ENCODE measurements at places on chromosomes 13 and 19. TPM values are rescaled to one million over a fixed set of nuclear protein-coding genes. Genes with fewer than 3 reads are reported as not detected.

GRCh38 chr13:38348861-38349389 lies 726 bp upstream of the UFM1 start:
- peak; percentile 61 for ATAC-seq

Gene JAK3
- 2.0 TPM for total RNA-seq

Gene MAMSTR
- total RNA-seq = 0.56 TPM

GRCh38 chr13:38135592-38135991 lies 214.1 kb upstream of the UFM1 start:
- no peak for ATAC-seq

- no peak for ATAC-seq
These were observed 108.5 kb downstream of the STK24 start for GRCh38 chr13:98468361-98468760.

DNA sequence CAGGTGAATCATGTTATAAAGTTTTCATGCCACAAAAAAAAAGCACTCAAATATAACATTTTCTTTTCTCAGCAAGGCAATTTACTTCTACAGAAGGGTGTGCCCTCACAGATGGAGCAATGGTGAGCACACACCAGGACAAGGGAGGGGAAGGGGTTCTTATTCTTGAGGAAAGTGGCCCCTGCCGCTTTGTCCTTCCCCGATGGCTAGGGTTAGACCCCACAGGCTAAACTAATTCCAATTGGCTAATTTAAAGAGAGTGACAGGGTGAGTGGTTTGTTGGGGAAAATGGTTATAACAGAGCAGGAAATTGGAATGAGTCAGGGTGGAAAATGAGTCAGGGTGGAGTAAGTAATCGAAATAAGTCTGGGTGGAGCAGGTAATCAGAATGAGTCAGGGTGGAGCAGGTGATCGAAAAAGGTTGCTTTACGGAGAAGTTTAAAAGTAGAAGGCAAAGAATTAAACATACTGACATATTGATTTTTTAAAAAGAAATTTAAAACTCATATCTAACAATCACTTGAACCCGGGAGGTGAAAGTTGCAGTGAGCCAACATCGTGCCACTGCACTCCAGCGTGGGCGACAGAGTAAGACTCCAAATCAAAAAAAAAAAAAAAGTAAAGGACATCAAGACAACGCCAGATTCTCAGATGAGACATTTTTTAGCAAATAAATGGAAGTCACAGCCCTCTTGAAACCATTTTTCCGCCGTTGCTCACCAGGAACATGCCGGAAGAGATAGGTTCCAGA lies 813 bp downstream of the ZNF562 start:
- ATAC-seq = peak; percentile 64

- ATAC-seq = peak; percentile 82
These were observed 19.0 kb downstream of the MRPS12 start for GRCh38 chr19:38949580-38950367.

DNA sequence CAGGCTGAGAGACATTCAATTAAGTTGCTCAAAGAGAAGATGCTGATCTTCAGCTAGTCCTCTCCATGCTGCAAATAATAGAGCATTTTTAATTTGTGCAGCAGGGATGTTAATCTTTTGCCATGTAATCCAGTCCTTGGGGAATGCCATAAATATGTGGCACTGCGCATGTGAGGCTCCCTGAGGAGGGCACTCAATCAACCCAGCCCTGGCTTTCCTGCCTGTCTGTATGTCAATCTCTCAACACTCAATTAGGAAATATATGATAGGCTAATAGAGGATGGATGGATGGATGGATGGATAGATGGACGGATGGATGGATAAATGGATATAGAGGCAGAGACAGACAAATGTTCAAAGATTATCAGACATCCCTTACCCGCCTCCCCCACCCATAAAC lies 31.6 kb upstream of the POP4 start:
- ATAC-seq = no peak

DNA sequence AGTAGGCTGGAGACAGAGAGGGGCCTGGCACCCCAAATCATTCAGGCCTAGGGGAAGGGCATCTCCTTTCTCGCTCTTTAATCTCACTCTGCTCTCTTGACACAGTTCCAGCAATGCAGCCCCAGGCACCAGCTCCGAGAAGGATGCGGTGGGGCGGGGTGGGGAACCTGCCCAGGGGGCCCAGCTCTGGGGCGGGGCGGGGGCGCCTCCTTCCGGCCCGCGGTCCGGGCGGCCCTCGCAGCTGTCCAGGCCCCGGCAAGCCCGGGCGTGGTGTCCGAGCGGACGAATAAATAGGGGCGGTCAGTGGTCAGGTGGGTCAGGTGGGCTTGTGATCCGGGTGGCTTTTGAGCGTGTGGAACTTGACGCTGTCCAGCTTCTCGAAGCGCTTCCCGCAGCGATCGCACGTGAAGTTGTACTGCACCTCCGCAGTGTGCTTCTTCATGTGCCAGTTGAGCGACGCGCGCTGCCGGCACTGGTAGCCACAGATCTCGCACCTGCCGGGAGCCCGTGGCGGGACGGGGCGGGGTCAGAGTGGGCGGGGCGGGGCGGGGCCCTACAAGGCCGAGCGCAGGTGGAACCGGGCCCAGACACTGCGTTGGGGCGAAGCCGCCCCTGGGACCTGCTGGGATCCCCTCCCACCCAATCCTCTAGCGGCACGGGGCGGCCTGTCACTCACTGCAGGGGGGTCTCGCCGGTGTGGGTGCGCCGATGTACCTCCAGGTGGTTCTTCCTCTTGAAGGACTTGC lies 2.7 kb upstream of the ELAVL3 start:
- ATAC-seq = no peak

DNA sequence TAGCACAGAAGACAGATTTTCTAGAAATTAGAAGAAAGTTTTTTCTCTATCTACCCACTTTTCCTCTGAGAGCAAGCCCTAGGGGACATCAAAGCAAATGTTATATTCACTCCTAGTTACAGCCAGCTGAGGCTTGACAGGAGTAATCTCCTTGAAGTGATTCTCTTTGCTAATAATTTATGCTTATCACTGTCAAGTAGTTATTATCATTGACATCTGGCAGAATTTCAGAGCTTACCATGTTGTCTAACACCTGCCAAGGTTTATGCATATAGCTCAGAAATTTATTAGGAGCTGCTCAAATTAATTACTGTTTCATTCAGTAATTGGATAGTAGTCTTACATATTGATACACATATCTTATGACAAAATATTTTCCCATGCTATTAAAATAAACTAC lies 465.9 kb upstream of the ATXN8OS start:
- ATAC-seq = no peak

DNA sequence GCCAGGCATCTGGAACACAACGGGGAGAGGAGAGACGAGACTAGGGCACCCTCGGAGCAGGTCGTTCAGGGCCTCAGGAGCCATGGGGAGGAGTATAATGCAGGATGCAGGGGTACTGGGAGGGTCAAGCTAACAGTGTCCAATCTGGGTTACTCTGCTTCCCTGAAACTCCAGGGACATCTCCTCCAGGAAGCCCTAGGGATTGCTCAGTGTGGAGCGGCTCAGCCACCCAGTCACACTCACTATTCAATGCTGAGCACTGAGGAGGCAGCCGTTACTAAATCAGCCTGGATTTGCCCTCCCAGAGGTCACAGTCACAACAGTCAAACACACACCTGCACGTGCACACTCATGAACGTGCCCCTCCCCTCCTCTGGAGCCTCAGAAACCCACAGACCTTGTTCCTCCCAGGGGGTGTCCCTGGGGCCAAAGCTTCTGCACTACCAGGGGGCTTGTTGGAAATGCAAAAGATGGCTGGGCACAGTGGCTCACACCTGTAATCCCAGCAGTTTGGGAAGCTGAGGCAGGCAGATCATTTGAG lies 6.9 kb upstream of the FOSB start:
- ATAC-seq = no peak

Gene GPR12
- total RNA-seq = 0.16 TPM

DNA sequence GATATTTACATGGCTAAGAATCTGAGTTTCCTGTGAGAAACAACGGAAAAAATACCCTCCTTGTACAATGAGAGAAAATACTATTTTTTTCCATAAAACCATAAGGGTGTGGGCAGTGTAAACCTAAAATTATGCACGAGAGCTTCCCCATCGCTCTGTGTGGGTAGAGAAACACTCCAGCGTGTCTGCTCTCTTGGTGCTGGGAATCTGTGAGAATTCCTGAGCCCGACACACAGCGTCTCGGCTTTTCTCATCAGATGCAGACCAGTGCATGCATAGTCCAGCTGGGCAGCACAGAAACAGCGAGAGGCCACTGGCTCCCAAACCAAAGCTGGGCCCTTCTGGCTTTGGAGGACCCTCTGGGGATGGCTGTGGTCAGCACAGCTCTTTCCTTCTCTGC lies 12.0 kb downstream of the PLPP2 start:
- ATAC-seq = no peak

GRCh38 chr13:102191951-102192502 lies 209.8 kb downstream of the FGF14 start:
- no peak for ATAC-seq

Gene LILRB4
- 0.48 TPM for total RNA-seq

GRCh38 chr19:31913103-31913661 lies 432.2 kb upstream of the ZNF507 start:
- ATAC-seq = no peak

GRCh38 chr19:40412866-40413265 lies 312 bp downstream of the PRX start:
- ATAC-seq = no peak

DNA sequence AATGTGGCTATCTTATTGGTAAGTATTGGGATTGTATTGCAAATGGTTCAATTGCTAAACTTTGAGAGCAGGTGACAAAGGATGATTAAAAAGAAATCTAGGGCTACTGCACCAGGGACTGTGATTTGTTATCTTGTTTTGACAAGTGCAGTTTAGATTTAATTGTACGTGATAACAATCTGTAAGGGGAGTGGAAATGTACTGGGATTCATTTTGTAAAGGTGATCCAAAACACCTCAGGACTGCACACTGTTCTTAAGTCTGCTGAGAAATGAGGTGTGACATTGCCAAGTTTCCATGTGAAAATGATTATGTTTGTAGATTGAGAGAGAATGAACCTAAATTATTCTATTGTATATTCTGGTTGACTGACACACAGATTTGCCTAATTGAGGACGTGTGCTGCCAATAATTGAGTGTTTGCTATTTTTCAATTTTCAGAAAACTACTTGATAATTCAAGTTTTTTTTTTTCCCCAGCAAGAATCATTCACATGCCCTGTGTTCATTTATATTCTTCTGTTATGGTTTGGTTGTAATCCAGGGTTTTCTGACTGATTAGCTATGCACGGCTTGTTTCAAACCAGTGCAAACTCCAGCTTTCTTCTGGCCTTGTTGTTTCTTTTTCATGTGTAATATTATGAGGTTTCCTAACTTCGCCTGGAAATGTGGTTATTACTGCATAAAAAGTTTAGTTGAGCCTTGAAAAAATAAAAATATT lies 308.0 kb downstream of the OLFM4 start:
- ATAC-seq = no peak

- no peak for ATAC-seq
These were observed 82.8 kb downstream of the FRY start for GRCh38 chr13:32114284-32114950.

Gene TUBA3C
- total RNA-seq = not detected

DNA sequence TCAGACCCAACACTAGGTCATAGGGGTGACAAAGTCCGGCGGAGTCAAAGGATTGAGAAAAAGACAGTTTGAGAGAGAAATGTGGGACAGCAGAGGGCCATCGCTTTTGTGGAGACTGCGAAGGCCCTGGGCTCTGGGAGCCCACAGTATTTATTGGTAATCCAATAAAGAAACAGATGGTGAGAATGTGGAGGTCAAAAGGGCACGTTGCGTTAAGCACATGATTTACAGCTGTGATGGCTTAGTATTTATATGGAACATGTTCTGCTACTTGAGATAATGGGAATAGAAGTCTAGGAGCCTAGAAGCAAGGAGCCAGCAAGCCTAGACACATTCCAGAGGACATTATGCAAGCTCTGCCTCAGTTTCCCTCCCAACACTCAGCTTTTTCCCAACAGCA lies 2521.1 kb downstream of the PCDH9 start:
- ATAC-seq = no peak

- no peak for ATAC-seq
These were observed 28.1 kb downstream of the BRD4 start for GRCh38 chr19:15304140-15304705.

Gene ZFP14
- total RNA-seq = 1.2 TPM

- no peak for ATAC-seq
These were observed 34.4 kb downstream of the KLF2 start for GRCh38 chr19:16359074-16359473.

GRCh38 chr13:30158774-30159445 lies 148.4 kb downstream of the KATNAL1 start:
- peak; percentile 52 for ATAC-seq

GRCh38 chr13:71727662-71728061 lies 139.3 kb downstream of the DACH1 start:
- no peak for ATAC-seq

GRCh38 chr19:10368101-10368803 lies 12.1 kb downstream of the TYK2 start:
- ATAC-seq = no peak

DNA sequence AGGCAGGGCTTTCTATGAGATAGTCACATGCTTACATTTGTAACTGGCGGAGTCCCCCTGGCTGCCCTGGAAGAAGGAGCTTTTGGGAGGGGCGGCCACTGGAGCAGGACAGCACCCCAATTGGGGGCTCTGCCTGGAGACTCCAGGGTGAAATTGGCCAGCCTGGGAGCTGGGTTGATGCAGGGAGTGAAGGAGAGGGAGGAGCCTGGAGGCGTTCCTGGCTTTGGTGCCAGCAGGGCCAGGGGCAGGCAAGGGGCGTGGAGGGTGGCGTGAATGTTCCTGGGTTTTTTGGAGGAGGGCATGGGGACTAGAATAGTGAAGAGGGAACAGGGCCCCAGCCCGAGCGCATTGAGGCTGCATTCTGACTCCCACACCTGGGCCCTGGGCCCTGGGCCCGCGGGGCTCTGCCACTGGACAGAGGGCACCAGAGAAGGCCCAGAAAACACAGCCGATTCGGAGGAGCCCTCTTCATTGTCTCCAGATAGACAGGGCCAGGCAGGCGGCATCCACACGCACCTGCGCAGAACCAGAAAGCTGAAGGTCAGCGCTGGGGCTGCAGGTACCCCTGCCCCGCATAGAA lies 29.5 kb downstream of the COMP start:
- ATAC-seq = no peak

DNA sequence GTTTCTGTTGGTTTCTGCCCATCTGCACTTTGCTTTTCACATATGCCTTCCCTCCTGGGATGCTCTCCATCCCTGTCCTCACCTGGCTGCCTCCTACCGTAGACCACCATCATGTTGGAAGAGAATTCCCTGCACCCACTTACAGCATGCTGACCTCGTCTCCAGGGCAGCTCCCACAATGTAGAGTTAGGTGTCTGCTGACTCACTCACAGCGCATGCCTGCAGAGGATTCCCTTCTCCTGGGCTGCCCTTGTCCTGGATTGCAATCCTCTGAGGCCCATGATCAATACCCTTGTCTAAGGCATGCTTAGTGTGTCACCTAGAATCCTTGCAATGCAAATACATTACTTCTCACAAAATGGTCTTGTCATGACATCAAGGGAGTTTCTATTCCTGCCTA lies 43.6 kb downstream of the STOML3 start:
- no peak for ATAC-seq

GRCh38 chr13:109293166-109293565 lies 493.2 kb downstream of the IRS2 start:
- no peak for ATAC-seq

- no peak for ATAC-seq
These were observed 322.8 kb downstream of the UQCRFS1 start for GRCh38 chr19:28889941-28890670.
